ENCODE measurements at places on chromosomes 16 and 17.

DNA sequence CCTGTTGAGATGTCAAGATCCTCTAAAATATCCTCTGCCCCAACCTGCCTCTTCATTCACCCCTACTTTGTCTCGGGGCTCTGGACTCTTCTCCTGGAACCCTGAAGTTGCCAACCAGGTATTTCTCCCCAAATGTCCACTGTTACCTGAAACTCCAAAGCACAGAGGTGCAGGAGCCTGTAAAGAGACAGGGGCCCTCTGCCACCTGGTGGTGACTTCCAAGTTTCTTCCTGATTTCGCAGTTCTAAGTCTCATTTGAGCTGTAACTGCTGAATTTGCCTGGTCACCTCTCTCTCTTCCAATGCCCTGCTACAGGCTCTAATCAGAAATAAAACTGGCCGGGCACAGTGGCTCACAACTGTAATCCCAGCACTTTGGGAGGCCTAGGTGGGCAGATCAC lies 77.1 kb upstream of the RCVRN start:
- DNase-seq: no peak

GRCh38 chr16:79573884-79574283 lies 26.7 kb downstream of the MAF start:
- DNase-seq: no peak

DNA sequence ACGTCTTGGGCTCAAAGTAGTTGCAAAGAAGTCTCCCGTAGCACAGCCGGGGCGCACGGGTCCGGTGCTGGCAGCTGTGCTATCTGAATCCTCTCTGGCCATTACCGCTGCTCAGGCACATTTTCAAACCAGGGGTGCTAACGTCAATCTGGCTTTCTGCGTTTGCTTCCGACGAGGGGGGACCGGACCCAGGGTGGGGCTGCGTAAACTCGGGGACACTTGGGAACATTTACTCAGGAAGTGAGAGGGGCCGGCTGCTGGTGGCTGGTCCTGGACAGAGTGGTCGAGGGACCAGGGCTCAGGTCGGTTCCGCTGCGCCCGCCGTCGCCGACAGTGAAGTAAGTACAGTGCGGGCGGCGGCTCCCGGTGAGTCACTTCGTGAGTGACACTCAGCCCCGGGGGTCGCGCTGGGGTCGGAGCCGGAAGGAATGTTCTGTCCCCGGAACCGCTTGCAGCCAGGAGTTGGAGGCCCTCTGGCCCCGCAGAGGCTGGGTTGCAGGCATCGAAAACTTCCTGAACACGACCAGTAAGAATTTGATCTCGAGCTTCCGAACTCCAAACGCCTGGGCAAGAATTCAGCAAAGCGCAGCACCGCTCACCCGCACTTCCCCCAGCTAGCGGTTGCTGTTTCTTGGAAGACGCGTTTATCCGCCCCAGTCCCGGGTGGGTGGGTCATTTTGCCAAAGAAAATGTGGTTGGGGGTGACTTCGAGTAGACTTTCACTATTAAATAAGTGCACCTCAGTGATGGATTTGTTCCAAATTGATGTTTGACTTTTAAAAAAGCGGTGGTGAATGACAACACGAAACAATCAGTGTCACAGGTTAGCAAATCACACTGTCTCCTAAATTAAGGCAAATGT lies 1.4 kb upstream of the HS3ST3B1 start:
- peak; percentile 38 for DNase-seq

GRCh38 chr16:10880594-10881452 lies 3.8 kb downstream of the CIITA start:
- DNase-seq: no peak

DNA sequence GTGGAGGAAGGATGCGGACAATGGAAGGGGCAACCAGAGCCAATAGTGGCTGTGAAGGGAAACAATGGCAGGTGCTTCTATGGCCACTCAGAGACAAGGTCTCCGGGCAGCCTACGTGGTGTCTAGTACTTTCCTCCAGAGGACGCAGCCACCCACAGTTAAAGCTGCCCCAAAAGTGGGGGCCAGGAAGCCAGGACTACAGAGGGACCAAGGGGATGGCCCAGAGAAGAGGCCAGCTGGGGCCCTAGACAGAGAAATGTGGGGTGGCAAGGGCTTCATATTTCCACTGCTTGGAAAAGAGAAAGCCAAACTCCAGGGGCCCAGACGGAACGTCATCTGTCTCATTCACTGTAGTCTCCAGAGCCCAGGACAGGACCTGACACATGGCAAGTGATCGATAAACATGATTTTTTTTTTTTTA lies 837 bp upstream of the PER1 start:
- no peak for DNase-seq

DNA sequence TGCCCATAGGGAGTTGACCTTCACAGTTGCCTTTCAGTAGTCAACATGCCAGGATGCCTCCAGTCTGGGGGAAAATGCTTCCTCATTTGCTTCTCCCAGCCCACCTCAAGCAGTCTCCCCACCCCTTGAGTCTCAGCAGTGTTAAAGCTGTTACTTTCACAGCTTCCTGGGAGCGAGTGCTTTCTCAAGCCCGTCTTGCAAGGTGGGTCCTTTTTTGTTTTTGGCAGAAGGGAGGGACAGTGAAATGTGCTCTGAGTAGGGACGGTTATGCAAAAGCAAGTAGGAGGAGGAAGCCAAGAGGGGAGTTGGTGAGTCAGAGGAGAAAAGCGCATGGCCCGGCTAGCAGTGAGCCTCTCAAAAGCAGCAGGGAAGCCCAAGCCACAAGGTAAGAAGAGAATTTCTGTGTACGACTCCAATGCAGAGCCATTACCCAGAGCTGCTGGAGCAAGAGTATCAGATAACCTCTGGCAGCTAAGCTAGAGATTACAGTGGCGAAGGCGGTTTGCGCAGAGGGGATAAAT lies at the start of gene CHST4:
CHST4 (plus strand) TSS at position 316 of the 521 bp plus-strand sequence. CDS start 10,252 bp downstream, outside the sequence.
- no peak for DNase-seq

- DNase-seq: no peak
Measured at GRCh38 chr17:38733982-38734973, 4.1 kb downstream of the CISD3 start.

DNA sequence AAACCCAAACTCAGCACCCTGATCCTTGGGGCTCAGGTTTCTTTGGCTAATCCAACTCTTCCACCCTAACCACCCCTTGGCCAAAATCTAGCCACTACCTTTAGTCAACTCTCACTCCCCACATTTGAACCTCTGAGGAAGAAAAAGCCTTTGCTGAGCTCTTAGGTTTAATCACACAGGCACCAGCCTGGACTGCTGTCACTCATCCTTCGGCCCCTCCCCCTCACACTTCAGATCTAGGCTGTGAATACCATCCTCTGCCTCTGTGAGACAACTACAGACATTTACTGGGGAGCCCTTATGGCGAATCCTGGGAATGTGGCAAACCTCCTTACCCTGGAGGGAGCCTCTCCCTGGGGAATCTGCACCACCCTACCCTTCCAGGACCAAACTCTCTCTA lies 5.3 kb upstream of the RNASEK start:
- DNase-seq: no peak

DNA sequence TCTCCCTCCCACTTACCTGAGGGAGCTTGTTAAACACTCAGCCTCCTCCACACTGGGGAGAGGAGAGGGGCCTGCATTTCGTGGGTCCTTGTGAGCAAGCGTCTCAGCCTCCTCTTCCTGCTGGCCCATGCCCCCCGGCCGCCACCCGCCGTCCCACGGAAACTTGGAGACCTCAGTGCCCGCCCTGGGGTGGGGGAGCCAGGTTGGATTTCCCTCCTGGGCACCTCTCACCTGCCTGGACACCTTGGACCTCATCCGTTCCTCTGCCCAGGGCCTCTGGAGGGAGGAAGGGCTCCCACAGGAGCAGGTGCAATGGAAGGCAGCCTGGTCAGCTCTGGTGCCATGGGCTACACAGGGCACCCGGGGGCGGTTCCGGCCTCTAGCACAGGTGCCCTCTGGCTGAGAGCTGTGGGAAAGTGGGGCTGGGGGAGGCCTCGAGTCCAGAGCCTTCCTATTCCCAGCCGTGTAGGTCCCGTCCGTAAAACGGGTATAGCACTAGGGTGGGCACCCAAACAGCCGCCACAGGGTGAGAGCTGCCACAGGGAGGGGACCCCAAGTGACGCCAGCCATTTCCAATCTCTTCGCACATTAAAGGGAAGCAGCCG lies 11.0 kb downstream of the GSE1 start:
- DNase-seq: no peak

DNA sequence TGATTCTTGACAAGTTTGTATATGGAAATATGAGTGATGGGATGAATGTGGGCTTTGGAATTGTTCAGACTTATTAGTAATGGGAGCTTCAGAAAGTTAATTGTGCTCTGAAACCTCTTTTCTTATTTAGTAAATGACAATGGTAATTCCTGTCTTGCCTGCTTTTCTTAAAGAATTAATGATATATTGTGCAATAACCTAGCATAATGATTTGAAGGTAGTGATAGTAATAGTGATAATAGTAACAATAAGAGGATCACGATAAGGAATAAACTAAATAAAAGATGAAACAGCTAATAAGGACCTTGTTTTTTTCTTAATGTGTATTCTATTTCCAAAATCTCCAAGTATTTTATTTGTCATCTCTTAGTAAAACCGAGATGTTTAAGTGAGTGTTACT lies 245.0 kb upstream of the CPHXL start:
- no peak for DNase-seq

- DNase-seq: no peak
Measured at GRCh38 chr17:64788286-64789060, 126.4 kb upstream of the SMURF2 start.

DNA sequence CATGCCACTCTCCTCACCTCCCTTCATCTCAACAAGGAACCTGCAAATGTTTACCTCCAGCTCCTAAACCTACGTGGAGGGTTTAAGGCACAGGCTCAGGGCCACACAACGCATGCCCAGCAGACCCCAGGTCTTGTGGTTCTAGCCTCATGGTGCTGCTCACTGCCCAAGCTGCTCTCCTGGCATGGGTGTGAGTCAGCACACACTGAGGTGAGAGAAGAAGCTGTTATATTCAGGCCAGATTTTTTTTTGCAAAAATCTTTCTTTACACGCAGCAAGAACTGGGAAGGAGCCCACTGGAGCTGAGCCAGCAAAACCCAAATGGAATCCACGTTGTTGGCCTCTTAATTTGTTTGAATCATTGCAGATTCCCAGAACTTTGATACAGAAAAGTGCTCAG lies 5.5 kb upstream of the C16orf96 start:
- no peak for DNase-seq

DNA sequence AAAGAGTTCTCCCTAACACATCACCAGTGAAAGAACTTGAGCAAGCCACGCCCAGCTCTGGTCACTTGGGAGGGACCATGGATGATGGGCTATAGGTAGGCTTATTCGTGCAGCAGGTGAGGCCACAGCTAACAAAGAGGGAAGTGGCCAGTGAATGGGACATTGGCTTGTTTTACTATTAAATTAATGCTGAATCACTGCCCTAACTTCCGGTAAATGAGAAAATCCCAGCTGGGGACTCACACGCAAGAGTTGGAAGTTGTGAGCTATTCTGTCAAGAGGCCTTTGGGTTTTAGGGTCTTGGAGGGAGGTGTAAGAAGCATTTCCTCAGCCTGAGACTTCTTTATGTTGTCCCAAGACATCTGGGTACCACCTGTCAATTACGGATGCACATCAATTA lies 315.3 kb downstream of the XYLT1 start:
- no peak for DNase-seq

DNA sequence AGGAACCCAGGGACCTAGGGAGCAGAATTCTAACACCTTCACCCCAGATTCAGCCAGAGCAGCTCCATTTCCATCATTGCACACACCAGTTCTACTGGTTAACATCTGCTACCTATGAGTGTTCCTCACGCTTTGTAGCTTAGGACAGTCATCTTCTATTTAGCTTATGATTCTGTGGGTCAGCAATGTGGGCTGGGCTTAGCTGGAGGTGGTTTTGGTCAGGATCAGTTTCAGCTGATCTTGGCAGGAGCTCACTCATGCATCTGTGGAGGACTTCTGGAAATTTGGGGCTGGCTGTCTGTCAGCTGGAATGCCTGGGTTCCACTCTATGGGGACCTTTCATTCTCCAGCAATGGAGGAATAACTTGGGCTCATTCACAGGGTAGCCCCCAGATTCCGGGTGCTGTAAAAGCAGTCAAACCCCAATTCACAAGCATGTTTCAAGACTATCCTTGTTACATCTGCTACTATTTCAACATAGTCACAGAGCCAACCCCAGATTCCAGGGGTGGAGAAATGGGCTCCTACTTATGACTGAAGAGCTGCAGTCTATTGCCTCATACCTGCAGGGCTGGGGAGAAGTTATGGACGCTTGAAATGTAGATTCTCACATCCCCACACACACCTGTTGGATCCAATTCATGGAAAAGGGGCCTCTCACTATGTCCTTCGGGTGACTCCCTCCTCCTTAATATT lies 3.4 kb upstream of the HP start:
- no peak for DNase-seq

GRCh38 chr17:79977161-79977631 lies 58.5 kb downstream of the TBC1D16 start:
- no peak for DNase-seq

GRCh38 chr17:48053758-48054237 lies 5.6 kb downstream of the NFE2L1 start:
- DNase-seq: no peak

DNA sequence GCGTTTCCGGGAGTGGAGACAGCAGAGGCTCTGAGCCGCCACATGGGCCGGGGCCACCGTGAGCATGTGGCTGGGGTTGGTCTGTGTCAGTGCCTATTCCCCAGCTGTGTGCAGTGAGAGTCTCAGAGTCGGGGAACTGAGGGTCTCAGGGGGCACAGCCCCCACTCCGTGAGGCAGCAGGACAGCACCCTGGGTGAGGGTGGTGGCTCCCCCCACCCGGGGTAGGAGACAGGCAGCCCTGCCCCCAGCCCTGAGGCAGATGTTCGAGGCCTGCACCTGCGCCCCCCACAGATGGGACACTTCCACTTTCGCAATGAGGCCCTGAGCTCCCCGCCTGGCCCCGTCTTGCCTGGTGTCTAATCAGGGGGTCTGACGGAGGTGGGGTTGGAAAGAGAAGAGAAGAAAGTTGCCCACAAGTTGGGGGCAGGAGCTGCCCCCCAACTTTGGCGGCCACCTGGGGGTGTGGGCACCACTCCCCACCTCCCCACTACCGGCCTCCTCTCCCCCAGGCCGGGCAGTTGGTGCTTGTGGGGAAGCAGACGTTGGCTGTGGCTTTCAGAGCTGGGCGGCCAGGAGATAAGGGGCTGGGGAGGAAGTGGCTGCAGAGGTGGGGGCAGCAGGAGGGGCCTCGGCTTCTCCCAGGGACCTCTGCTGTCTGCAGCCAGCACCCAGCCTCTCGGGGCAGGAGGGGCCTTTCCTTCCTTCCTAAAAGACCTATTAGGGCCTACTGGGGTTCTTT lies 1.8 kb upstream of the CBFA2T3 start:
- no peak for DNase-seq

GRCh38 chr17:45227926-45228762 lies 6.5 kb downstream of the FMNL1 start:
- DNase-seq: no peak

DNA sequence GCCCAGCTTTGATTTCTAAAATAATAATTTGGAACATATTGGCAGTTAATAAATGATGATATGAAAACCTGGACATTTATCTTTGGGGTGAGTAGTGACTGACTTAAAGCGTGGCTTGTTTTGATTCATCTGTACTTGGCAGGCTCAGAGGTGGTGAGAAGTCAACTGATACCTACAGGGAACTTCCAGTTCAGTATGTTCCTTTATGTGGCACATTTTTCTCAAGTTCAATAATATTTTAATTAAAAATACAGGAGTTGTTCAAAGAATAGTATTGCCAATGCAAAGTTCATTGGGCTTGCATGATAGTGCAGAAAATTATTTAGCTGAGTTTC lies 34.3 kb downstream of the SLC47A1 start:
- DNase-seq: no peak
